ENCODE measurements at places on chromosomes 16 and 17.

- no peak for DNase-seq
Measured at GRCh38 chr17:32878211-32878610, 1.3 kb upstream of the MYO1D start.

- no peak for DNase-seq
Measured at GRCh38 chr17:72991651-72992050, 100.8 kb downstream of the SLC39A11 start.

DNA sequence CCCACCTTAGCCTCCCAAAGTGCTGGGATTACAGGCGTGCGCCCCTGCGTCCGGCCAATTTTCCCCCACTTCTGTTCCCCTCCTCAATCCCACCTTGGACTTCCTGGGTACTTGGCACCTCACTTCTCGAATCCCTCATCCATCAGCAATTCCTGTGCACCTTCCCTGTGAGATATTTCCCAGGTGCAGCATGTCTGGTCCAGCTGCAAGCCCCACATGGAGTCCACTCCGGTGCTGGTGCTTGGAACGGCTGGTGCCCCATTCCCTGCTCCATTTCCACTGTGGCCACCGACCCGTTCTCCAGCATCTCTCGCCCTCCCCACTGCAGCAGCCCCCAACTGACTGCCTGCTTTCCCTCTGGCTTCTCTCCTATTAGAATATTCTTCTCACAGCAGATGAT is 35.3 kb downstream of the NOL11 start:
- DNase-seq, result no peak

GRCh38 chr17:18069101-18069500 is 18.6 kb upstream of the DRG2 start:
- no peak for DNase-seq

- no peak for DNase-seq
Measured at GRCh38 chr16:8924214-8924613, 39.5 kb downstream of the USP7 start.

GRCh38 chr16:11112723-11113348 is 143.2 kb downstream of the SOCS1 start:
- DNase-seq, result no peak

DNA sequence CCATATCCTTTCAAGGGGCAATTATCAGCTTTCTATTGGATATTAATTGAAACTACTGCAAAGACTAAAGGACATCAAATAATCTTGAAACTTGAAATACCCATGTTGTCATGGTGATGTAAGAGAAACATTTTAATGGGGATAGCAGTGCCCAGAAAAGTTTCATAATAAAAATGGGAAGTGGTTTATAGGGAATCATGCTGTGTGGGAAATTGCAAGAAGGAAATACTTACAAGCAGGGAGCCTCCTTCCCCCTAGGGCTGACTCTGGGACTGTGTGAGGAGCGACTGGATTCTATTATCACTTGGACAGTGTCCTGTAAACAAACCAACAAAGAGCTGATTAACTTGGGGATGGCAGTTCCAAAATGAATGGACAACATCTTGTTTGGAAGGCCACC is 1393.1 kb upstream of the GOT2 start:
- no peak for DNase-seq

GRCh38 chr16:80725566-80726162 is 78.7 kb downstream of the CDYL2 start:
- DNase-seq, result no peak

GRCh38 chr17:58521680-58522079 is 7.2 kb upstream of the MTMR4 start:
- no peak for DNase-seq

GRCh38 chr17:56592487-56593085 is 913 bp upstream of the NOG start:
- no peak for DNase-seq

GRCh38 chr17:79810130-79811010 is 13.5 kb upstream of the CBX8 start:
- no peak for DNase-seq

GRCh38 chr16:72282362-72282761 is 110.4 kb upstream of the PMFBP1 start:
- DNase-seq, result no peak

DNA sequence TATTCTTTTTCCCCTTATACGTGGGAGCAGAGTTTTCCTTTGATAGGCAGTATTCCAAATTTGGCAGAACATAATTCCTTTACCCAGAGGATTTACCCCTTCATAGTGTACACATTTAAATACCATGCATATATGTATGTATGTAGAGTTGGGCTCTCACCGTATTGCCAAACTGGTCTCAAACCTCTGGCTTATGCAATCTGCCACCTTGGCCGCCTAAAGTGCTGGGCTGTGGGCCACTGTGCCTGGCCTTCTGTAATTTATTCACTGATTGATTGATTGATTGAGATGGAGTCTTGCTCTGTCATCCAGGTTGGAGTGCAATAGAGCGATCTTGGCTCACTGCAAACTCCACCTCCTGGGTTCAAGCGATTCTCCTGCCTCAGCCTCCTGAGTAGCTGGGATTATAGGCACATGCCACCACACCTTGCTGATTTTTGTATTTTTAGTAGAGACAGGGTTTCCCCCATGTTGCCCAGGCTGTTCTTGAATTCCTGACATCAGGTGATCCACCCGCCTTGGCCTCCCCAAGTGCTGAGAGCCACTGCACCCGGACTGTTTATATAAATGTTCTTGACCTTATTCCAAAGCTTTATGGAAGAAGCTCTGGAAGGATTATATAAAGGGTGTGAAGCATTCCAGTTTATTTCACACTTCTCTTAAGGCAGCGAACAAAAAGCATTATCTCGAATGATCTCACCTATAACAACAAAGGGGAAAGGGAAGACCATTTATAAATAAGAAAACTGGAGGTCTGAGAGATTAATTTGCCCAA is 14.9 kb downstream of the GLG1 start:
- no peak for DNase-seq

DNA sequence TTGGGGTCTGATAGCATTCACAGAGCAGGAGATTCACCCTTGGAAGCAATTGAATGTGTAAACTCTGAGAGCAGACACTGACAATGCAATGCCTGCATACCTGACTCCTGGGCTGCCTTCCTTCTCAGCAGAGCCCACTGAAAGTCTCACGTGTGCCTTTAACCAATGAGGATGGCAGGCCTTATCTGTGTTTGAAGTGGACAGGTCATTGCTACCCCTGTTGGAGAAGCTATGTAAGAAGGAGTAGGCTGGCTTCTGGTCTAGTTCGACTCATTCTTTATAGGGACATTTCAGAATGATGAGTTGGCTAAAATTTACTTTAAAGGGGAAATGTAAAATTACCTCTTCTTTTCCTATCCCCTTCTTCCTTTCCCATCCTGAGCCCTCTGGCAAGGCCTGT is 446.3 kb downstream of the SLC39A11 start:
- DNase-seq, result no peak

GRCh38 chr17:36717088-36717487 is 115.7 kb downstream of the MRM1 start:
- no peak for DNase-seq

GRCh38 chr16:11780991-11781680 is 15.9 kb downstream of the ZC3H7A start:
- no peak for DNase-seq

- no peak for DNase-seq
Measured at GRCh38 chr17:80817861-80818260, 173.8 kb upstream of the CHMP6 start.

GRCh38 chr16:53091466-53092211 is 36.8 kb downstream of the CHD9 start:
- no peak for DNase-seq

DNA sequence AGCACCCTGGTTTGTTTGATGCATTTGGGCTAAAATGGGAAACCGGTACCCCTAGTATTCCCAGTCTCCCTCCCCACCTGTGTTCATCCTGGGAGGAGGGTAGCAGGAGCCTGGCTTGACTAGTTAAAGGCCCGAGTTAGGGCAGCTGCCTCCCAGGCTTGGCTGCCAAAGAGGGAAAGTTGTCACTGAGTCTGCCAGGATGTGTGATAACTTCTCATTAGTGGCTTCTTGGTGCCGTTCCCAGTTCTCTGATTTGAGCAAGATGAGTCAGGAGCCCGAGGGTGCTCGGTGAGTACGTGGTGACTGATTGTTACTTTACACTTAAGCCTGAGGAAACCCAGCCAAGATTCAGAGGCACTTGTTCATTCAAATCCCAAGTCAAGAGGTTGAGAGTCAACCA is 2.5 kb downstream of the KRT32 start:
- no peak for DNase-seq

- no peak for DNase-seq
Measured at GRCh38 chr16:24452724-24453123, 86.6 kb upstream of the RBBP6 start.

- DNase-seq, result no peak
Measured at GRCh38 chr16:82082543-82083244, 47.6 kb downstream of the HSD17B2 start.

DNA sequence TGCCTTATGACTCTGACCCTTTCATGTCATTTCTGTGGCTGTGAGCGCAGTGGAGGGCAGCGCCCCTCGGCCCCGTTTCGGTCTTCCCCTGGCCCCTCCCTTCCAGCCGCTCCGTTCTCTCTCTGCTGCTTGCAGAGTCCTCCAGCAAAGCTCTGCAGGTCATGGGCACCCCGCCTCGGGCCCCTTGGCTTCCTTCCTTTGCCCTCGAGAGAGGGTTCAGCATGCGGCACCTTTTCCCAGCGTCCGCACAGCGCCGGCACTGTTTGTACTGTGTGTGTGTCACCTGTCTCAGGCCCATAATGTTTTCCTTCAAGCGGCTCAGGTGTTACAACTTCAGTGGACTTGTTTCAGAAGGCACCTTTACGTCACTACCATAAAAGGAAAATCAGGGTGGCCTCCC is 98.5 kb downstream of the RAP1GAP2 start:
- DNase-seq, result no peak

DNA sequence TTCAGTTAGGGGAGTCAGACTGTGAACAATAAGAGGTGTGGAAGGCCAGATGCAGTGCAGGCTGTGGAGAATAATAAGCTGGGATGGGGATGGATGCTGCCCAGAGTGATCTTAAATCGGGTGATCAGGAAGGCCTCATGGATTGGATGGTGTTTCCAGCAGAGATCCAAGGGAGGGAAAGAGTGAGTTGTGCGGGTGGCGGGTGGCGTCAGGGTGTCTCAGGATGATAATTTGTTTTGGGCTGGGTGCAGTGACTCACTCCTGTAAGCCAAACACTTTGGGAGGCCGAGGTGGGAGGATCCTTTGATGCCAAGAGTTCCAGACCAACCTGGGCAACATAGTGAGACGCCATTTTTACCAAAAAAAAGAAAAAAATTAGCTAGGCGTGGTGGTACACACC is 7.9 kb downstream of the CLUAP1 start:
- DNase-seq, result no peak

DNA sequence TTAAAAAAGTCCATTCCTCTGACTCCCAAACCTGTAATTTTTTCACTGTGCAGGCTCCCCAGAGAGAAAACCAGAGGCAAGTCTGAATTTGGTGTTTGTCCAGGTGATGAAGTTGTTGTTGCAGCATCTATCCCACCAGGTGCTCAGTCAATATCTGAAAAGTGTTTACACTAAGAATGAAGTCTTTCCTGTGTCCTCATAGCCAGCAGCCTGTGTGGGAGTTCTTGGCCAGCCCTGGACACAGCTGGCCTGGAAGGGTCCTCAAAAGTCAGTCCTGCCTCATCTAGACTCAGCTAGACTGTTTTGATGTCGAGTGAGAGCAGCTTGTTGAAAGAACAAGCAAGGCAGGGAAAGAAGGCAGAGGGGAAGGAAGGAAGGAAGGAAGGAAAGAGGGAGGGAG is 3.3 kb upstream of the PMP22 start:
- DNase-seq, result no peak

- no peak for DNase-seq
Measured at GRCh38 chr16:27245276-27246172, 23.0 kb downstream of the NSMCE1 start.

DNA sequence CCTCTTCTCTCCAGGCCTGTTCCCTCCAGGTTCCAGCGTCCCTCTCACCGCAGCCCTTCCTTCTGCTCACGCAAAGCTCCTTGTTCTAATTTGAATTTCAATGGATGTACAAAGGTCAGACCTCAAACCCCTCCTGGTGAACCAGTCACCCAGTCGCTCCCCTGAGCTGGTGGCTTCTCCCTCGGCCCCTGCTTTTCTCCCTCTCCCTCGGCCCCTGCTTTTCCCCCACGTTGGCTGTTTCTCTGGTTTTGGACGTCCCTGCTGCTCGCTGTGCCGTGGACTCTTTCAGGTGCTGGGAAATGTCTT is 8.6 kb upstream of the MSLN start:
- DNase-seq, result no peak

DNA sequence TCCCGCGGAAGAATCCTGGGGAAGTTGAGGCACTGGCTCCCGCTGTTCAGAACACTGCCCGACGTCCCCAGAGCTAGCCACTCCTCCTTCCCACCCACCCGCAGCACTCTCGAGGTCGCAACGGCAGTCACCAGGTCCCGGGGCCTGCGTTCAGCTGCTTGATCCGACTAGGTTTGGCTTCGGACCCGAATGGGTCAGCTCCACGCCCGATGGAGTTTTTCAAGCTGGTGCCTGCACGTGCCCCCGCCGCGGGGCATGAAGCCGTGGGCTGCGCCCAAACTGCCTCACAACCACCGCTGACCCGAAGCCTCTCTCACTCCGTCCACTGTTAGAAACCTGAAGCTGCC is 12.4 kb upstream of the ODF4 start:
- DNase-seq, result no peak

- no peak for DNase-seq
Measured at GRCh38 chr17:30534298-30534697, 57.1 kb downstream of the GOSR1 start.

DNA sequence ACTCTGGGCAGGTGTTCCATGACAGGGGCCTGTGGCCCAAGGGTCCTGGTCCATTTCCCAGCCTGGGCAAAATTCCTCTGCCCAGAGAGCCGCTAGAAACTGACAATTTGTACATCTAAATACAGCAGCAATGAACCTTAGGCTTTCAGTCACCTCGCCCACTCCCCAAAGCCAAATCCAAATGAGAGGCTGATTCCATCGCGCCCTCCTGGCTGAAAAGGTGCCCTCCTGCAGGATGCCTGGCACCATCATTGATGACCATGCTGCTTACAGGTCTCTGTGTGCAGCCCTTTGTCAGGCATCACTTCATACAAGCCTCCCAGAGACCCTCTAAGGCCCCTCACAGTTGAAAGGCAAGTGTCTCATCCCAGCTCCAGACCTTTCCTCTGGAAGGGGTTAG is 114.7 kb downstream of the C16orf78 start:
- DNase-seq, result no peak

DNA sequence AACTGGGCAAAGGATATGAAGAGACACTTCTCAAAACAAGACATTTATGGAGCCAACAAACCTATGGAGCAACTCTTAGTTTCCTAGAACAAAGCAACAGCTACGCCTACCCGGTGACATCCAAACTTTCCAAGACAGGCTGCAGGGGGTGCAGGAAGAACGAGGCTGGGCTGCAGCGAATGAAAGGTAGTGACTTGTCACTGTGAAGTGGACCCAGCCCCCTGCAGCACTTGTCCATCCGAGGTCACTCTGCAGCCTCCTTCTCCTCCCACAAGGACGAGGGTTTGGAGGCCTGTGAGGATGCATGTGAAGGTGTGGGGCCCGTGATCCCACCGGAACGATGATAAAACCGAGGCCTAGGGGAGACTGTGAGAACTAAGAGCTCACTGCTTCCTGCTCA is 192.6 kb upstream of the RPL38 start:
- DNase-seq, result no peak

- no peak for DNase-seq
Measured at GRCh38 chr16:84548971-84549844, 44.7 kb upstream of the MEAK7 start.

GRCh38 chr16:89531821-89532526 is 23.8 kb downstream of the SPG7 start:
- DNase-seq, result no peak

Data from renal cortex interstitium (tissue), 15 donors.